ENCODE measurements at places on chromosomes 16 and 17.

- no peak for DNase-seq
Observed at GRCh38 chr17:57628421-57628820, 116.7 kb downstream of the CCDC182 start.

GRCh38 chr17:81395600-81396277 is 482 bp downstream of the BAHCC1 start:
- DNase-seq, result no peak

DNA sequence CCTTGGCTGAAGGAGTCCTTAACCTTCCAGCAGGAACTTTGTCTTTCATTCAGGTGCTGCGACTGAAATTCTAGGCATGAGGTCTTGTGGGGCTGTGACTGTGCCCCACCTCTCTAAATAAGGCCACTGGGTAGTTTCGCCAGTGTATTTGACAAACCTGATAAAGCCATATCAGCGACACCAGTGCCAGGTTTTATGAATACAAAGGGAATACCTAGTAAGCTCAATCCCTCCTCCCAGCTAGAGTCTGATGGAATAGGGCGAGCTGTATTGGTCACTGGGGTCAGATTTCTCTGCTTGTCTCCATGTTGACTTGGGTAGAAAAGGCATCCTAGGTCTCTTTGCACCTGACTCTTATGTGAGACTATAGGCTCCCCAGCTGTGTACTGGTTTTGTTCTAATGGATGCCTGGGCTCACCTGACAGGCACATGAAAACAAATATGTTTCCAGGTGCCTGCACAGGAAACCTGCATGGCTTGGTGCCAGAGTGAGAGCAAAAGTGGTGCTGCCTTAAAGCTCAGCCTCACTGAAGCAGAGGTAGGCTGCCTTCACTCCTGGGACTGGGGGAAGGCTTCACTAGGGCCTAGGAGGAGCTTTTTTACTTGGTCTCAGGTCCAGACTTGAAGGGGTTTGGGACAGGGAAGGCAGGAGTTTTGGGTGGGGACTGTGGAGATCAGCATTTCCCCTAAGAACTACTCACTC is 8.3 kb downstream of the SLC7A6 start:
- DNase-seq, result no peak

DNA sequence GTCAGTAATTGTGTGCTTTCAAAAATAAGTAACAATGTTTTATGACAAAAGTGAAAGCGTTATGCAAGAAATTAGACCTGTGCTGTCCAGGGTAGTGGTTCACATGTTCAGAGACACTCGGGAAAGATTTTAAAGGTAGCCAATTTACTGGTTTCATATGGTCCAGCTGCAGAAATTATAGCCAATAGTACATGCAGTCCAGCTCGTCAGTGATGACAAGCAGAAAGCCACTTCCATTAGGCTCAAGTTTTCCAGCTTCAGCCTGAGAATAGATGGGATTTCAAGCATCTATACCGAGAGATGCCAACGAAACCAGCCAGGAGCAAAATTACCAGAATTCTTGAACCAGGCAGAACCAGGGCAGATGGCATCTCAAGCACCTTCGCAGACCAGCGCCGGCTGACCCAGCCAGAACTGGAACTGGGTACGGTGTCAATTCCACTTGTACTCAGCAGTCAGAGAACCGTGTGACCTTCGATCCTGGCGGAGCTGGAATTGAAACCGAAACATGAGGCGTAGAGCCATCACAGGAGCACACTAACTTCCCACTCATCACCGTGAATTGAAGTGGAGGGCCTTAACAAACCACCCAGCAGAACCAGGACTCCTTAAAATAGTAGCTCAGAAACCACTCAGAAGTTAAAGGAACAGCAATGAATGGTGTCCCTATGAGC is 207.9 kb upstream of the HSBP1 start:
- no peak for DNase-seq

DNA sequence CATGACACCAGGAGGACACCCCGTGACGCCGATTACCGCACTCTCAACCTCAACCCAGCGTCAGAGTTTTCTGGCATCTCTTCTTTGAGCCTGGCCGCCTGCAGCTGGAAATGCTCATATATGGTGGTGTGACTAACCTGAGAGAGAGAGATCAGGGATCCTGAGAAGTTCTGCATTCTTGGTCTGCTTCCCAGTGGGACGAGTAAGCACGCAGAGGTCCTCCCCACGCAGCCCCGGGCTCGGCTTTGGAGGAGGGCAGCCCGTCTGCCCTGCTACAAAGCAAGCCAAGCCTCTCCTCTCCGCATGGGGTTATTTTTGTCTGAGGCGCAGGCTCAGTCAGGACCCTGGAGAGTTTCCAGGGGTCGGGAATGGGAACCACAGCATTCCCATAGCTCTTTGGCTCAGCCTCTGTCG is 16.5 kb downstream of the CRISPLD2 start:
- DNase-seq, result peak; percentile 100

GRCh38 chr17:48351911-48352332 is 78.1 kb downstream of the SKAP1 start:
- peak; percentile 38 for DNase-seq

- DNase-seq, result no peak
Observed at GRCh38 chr16:30895627-30896260, 670 bp upstream of the CTF1 start.
